ENCODE measurements at places on chromosomes 4 and X.

GRCh38 chr4:18684932-18685331 is 663.4 kb upstream of the LCORL start:
- no peak for DNase-seq

DNA sequence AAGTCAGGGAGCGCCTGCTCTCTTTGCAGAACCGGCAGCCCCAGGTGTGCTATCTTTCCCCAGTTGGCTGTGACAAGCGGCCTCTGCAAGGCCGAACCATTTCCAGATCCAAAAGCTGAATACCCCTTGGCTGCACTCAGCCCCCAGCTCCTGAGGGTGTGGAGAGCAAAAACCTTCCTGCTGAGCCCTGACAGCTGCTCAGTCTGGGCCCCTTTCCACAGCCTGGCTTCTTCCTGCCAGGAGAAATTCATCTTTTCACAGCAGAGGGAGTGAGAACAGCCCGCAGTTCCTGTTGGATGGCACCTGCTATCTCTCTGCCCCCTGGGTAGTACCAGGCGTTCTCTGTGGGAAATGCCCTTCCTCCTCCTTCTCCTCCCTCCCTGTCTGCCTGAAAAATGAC is 78.4 kb downstream of the DRD5 start:
- no peak for DNase-seq

- no peak for DNase-seq
Measured at GRCh38 chr4:186808630-186809018, 85.0 kb upstream of the FAT1 start.

DNA sequence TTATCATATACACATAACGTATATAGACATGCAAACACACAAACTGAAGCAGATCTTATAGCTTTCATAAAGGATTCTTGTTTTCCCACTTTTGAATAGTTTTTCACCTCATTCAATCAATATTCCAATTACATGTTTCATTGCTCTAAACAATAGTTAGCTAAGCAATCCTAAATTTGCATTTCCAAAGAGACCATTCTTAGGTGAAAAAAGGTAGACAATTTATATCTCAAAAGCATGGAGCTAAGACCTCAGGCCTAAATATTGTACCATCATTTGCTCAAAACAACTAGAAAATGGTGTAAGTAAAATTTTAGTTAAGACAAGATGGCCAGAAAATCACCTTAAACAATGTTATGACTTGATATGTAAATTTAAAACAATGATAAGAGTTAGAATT is 1148.5 kb upstream of the DIAPH2 start:
- no peak for DNase-seq

GRCh38 chrX:13750812-13751211 is 16.3 kb downstream of the OFD1 start:
- DNase-seq: no peak

- DNase-seq: no peak
Measured at GRCh38 chr4:52052475-52052780, 1.3 kb downstream of the SPATA18 start.

DNA sequence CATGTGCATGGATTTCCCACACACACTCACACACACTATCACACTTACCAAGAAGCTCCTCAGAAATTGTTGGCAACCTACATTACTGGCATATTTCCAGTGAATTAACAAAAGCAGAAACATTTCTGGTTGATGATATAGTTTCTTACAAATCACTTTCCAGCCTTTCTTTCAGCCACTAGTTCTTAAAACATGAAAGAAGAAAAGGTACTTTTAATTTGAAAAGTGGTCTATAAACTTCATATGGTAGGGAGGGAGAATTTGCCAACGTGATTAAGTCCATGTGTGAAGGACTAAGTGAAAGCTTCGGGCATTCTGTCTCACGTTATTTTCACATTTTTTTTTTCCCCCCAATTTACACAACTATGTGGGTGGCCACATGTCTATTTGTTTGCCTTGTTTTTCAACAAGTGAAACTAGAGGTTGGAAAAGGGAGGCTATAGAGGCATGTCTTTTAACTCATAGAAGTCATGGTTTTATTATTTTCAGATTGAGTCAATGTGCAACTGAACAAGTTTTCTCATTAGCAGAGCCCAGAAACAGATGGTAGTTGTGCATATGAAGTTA is 832.1 kb upstream of the INTU start:
- no peak for DNase-seq

DNA sequence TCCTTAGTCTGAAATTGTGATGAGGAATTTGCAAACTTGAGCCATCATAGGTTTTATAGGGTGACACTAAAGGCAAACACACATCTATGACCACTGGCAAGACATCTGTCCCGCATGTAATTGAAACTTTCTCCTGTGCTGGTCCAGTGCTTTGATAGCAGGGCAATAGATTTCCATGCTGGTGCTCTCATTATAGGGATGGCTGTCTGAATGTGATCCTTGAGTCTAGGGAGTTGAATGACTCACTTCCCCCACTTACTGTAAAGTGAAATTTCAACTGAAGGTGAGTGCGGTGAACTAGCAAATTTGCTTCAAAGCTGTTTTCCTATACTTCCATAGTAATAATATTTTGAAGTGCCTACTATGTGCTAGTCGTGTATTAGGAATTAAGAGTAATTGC is 1630.0 kb downstream of the STIM2 start:
- no peak for DNase-seq

DNA sequence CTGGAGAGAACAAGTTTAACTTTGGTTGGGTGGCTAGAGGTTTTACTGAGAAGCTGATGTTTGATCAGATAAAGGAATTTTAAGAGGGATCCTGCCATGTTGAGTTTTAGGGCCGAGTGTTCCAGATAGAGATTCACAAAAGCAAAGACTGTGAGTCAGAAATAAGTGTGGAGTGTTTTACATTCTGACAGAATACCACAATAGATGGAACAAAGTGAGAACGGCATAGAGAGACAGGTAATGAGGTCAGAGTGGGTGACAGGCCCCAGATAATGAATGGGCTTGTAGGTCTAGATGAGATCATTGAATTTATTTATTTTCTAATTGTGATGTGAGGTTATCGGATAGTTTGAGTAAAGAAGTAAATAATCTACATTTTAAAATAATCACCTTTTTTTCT is 502.6 kb downstream of the EPHA5 start:
- DNase-seq: no peak

- DNase-seq: no peak
Measured at GRCh38 chr4:148059617-148060180, 327.8 kb downstream of the ARHGAP10 start.

DNA sequence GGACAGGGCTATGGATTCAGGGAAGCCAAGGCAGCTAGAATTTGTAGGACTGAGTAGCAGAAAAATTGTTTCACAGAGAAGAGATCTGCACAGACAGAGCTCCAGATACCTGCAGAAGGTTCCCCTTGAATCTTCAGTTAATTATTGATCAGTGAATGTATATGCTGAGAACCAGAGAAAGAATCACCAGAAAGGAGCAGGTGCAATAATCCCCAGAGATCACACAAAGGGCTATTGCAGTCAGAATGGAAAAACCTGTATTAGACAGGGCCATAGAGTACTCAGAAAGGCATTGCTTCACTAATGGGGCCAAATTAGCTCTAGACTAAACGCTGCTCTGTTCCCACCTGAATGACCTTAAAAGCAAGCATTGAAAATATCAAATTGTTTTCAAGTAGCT is 35.5 kb upstream of the SMAD1 start:
- no peak for DNase-seq

DNA sequence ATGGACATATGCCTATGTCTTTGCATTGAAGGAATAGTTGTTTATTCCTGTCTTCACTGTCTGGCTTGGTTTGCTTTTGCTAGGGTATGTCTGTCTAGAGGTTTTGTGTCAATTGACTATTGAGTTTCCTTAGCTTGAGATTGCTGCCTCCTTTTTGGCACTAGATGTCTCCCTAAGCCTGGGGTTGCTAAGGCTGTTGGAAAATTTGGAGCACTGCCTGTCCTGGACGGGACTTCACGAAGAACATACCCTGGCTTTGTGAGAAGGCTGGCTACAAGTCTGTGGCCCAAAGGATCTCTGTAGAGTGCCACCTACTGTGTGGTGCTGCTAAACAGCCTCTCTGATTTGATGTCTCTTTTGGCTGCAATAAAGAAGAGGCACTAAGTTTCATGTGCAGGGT is 183.8 kb upstream of the NUDT10 start:
- no peak for DNase-seq

DNA sequence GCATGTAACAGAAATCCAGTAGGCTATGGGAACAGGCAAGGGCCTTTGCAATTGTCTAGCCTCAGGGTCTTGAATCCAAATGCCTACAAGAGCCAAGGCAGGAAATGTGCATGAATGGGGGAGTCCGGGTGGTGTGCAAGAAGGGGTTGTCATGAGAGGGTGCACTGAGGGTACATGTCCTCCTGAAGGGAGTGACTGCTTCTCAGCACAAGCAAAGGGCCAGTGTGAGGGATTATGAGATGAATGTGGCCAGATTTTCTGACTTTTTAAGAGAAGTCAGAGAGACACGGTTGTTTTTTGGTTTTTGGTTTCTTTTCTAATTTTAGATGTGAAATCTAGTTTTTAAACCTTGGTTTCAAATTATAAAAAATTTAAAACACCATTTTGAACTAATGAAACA is 76.5 kb upstream of the LSM6 start:
- no peak for DNase-seq

GRCh38 chr4:110532901-110533589 is 57.1 kb downstream of the ENPEP start:
- no peak for DNase-seq

GRCh38 chr4:38842994-38843393 is 13.6 kb downstream of the TLR6 start:
- DNase-seq: no peak

- no peak for DNase-seq
Measured at GRCh38 chrX:8189096-8189830, 18.2 kb upstream of the VCX2 start.

DNA sequence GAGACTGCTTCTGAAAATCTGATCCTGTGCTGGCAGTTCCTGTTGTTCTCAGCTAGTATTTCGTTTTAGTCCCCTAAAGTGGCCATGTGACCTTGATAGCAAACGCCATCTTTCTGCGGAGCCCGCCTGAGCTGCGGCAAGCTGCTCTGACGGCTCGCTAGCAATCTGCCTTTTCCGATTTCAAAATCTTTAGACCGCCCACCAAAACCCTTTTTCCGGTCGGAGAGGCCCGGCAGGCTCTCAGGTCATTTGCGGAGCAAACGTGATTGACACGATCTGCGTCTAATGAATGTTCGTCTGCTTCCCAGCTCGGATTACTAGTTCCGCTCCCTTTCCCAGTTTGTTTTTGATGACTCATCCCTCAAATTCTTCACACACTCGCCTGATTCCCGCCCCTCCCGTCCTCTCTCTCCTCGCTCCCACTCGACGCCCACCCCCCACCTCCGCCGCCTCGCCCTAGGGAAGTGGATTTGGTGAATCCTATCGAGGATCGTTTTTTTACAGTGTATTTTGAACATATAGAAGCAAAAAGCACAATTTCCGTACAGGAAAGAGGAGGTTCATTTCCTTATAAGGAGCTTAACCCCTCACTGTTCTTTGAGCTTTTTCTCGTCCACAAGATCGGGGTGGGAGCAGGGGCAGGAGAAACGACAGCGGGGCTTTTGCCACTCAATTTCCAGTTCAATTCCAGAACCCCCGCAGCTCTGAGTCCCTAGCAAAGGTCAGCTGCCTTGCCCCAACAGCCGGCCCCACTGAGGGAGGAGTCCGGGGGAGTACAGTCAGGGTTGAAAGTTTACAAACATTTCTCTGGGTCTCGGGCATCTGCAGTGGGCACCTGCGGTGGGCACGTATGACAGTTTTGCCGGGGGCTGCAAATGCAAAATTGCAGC is 37.5 kb downstream of the NLGN3 start:
- DNase-seq: peak; percentile 59

- DNase-seq: no peak
Measured at GRCh38 chr4:156837625-156838345, 133.8 kb downstream of the PDGFC start.

DNA sequence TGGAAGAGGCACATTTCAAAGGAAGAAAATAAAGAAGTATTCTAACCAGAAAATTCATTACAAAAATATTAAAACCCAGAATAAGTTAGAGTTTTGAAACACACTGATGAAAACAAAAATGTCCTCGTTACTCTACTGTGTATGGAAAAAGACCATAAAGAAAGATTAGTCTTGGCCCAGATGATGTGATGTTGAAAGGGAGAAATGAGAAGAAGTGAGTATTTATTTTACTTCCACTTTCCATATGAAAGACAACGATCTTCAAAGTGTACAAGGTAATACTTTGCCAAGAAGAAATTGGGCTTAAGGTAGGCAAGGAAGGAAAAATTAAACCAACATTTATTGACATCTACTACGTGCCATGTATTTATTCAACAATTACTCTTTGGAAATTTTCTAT is 48.6 kb upstream of the EMCN start:
- no peak for DNase-seq

DNA sequence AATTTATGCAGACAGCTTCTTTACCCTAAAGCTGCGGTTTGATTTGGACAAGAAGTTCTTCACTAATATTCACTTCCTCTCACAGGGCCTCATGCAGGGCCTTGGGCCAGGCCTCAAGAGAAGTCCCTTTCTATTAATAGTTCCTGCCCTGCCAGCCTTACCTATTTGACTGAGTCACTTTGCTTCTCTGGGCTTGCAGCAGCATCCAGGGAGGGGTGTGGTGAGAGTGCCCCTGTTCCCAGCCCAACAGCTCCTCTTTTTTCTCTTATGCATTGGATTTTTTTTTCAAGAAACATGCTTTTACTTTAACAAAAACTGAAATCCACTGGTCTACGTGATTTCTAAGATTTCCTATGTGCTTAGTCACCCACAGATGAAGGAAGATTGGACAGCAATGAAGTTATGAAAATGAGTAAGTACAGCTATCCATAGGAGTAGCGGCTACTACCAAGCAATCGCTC is 26.7 kb downstream of the FAM156B start:
- DNase-seq: no peak

DNA sequence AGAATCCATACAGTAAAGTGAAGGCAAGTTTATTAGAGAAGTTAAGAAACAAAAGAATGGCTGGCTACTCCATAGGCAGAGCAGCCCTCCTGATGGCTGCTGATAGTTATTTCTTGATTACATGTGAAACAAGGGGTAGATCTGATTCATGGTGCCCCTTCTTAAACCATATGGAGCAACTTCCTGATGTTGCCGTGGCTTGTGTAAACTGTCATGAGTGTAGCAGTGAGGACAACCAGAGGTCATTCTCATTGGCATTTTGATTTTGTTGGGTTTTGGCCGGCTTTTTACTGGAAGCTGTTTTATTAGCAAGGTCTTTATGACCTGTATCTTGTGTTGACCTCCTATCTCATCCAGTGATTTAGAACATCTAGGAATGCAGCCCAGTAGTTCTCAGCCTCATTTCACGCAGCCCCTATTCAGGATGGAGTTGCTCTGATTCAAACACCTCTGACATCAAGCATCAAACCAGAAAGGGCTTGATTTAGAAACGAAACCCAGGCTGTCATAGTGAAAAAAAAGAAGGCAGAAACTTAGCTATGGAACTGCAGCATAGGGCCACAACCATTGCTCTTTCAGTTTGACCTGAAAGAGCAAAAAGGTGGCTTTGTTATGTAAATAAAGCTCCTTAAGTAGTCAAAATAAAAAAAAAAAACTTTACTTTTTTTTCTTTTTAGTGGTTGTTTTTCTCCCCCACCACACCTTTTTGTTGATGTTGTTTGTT is 37.8 kb downstream of the SPCS3 start:
- DNase-seq: no peak

Data from activated T-cell treated with anti-CD3 and anti-CD28 coated beads for 1 hour (primary cell).